Ovary (tissue), 10 donors: ENCODE measurements at places on chromosomes 3 and 15. TPM values are rescaled to one million over a fixed set of nuclear protein-coding genes. Genes with fewer than 3 reads are reported as not detected.

Gene LMAN1L
- polyA plus RNA-seq: not detected

Gene MITF
- 37.1 TPM for polyA plus RNA-seq

- no peak for DNase-seq
Observed at GRCh38 chr3:20405744-20406143, 219.7 kb upstream of the SGO1 start.

Gene APH1B
- 9.1 TPM for polyA plus RNA-seq

GRCh38 chr3:187735383-187735782 lies 9.9 kb downstream of the BCL6 start:
- DNase-seq: no peak

Gene GPR171
- 2.6 TPM for polyA plus RNA-seq

Gene CHL1
- 35.7 TPM for polyA plus RNA-seq

Gene HHATL
- 0.12 TPM for polyA plus RNA-seq

- no peak for DNase-seq
Observed at GRCh38 chr3:170762064-170762463, 107.9 kb downstream of the RPL22L1 start.

Gene CCR4
- polyA plus RNA-seq: 0.45 TPM

Gene NLGN1
- polyA plus RNA-seq: 2.1 TPM

Gene ATP10A
- 3.2 TPM for polyA plus RNA-seq

Gene TRIM71
- polyA plus RNA-seq: not detected

DNA sequence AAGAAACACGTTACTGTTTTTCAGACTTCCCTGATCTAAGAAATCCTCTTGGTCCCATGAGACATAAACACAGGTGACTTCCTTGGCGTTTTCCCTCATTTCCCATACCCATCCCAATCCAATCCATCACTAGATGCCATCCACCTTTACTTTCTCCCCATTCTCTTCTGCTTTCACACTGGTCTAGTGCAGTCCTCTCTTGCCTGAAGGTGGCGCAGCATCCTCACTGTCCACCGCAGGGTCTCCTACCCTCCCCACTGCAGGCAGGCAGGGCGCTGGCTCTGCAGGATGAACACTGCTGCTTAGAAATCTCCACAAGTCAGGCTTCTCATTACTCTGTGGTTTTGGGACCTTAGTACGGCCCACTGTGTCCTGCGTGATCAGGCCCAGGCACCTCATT lies 58.2 kb downstream of the RAB7A start:
- DNase-seq: no peak

DNA sequence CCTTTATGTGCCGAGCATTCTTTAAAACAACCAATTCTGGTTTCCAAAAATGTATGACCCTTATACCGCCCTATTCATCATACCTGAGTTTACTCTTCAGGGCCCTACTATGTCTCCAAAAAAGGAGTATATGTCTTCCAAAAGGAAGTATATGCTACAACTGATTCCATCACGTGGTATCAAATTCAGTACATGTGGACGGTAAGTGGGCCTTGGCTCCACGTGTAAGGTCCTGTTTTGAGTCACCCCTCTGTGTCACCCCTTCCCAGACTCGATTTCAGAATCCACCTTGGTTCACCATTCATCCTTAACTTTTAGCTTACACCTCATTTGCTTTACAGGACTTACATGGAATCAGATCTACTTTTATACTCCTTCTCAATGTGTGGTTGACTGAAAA lies 37.8 kb downstream of the ABHD2 start:
- DNase-seq: no peak

GRCh38 chr15:100216182-100216581 lies 125.6 kb downstream of the ADAMTS17 start:
- DNase-seq: peak; percentile 22

- no peak for DNase-seq
Observed at GRCh38 chr15:73053398-73053723, 1.1 kb downstream of the NEO1 start.

DNA sequence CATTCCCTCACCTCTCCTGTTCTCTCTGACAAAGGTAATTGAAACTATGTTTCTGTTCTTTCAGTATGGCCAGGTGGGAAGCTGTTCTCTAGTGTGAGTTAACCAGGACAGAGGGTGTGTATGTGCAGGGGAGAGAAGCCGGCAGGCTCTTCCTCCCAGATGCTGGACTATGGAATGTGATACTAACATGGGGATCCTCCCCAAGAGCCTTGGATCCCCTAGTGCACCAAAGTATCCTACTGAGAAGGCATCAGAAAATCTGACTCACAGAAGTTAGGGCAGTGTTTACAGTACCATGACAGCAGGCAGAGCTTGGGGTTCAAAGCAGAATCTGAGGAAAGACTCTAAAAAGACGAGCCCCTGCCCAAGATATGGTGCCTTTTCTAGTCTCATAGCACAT lies 123.1 kb downstream of the APBA2 start:
- no peak for DNase-seq

DNA sequence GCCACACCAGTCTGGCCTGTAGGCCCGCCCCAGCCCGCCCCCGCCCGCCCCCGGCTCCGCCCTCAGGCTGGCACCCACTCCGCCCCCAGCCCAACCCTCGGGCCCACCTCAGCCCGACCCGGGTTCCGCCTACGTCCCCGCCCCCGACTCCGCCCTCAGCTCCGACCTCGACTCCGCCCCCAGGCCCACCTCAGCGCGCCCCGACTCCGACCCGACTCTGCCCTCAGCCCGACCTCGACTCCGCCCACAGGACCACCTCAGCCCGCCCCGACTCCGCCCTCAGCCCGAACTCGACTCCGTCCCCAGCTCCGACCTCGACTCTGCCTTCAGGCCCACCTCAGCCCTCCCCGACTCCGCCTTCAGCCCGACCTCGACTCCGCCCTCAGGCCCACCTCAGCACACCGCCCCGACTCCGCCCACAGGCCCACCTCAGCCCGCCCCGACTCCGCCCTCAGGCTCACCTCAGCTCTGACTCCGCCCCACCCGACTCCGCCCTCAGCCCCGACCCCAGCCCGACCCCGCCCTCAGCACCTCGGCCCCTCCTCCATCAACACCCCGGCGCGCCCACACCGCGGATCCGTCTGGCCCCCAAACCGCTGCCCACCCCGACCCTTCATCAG lies at the start of gene RAB43:
Gene RAB43, minus strand, starts transcription at position 13 of the 620 bp plus-strand sequence. CDS start 315 bp downstream, outside the sequence.
- peak; percentile 92 for DNase-seq

DNA sequence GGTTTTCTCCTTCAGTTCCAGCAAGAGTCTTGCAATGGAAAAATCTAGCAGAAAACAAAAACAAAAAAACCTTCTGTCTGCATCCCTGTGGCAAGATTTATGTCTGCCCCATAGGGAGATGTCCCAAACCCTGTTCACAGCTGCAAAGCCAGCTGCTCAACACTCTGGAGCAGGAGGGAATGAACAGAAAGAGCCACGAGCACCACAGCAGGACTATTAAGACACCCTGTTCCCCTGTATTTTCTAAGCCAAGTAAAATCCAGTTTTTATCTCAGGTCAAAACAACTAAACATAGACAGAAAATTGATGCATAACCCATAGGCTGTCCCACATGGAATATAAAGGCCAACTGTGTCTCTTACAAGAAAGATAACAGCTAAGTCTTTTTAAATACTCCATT lies 357.9 kb downstream of the LSAMP start:
- DNase-seq: no peak

GRCh38 chr3:129608087-129608935 lies 1.8 kb upstream of the PLXND1 start:
- no peak for DNase-seq

Gene HAUS2
- 18.7 TPM for polyA plus RNA-seq

- no peak for DNase-seq
Observed at GRCh38 chr15:76309601-76310330, 1.5 kb downstream of the ETFA start.

GRCh38 chr3:188624828-188625227 lies 470.9 kb downstream of the LPP start:
- DNase-seq: no peak

DNA sequence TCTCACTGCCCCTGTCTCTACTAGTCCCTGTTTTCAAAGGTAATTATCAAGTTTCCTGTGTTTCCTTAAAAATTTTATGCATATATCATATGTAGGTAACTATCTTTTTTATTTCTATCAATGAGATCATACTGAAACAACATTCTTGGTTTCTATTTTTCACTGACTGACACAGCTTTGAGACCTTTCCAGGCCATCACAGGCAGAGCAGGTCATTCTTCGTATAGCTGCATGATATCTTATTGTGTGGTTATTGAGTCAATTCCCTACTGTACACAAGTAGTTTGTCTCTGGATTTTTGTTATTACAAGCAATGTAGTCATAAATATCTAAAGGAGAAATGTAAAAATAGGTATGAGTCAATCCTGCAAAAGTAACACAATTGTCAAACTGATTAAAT lies 169.6 kb downstream of the CFAP20DC start:
- DNase-seq: no peak

DNA sequence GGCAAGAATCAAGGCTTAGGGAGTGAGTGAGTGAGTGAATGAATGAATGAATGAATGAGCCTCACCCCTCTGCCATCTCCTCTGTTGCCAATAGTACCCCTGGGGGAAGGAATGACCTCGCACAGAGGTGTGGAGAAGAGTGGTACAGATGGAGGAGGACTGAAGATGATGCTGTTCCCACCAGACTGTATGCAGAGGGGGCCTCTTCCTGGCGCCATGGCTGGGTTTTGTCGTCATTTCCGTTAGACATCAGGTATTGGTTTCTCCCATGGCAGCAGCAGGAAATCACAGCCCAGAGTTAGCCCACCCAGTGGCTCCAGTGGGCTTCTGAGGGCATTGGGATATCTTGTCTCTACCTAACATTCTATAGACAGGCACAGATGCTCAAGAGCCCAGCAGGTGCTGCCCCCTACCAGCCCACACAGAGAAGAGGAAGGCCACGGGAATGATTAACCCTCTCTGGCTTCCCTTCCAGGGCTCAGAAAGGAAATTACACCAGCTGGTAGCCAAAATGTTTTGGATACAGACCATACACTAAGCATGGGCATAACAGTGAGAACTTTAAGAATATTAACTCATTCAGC lies 109.8 kb upstream of the SLC6A11 start:
- no peak for DNase-seq

- no peak for DNase-seq
Observed at GRCh38 chr3:61524933-61525332, 36.4 kb upstream of the PTPRG start.

GRCh38 chr3:105844704-105845103 lies 24.1 kb downstream of the CBLB start:
- DNase-seq: no peak

DNA sequence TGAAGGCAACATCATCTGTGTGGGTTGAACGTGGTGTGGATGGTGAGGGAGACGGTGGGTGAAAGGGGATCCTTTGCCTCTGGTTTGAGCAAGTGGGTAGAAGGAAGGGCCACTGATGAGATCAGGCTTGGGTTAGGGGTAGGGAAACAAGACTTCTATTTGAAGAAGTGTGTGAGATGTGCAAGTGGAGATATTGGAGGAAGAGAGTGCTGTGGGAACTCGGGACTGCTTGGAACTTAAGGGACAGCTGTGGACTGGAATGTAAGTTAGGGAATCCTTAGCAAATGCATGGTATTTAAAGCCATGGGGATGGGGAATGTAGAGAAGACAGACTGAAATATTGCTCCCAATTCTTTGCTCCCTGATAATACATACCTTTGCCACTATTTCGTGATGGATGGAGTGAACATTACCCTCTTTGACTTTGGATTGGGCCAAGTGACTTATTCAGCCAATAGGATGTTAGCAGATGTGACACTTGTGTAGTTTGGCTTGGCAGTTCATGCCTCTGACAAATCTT lies 30.2 kb upstream of the AMOTL2 start:
- no peak for DNase-seq

GRCh38 chr15:64430000-64430735 lies 30.2 kb upstream of the ZNF609 start:
- peak; percentile 48 for DNase-seq

DNA sequence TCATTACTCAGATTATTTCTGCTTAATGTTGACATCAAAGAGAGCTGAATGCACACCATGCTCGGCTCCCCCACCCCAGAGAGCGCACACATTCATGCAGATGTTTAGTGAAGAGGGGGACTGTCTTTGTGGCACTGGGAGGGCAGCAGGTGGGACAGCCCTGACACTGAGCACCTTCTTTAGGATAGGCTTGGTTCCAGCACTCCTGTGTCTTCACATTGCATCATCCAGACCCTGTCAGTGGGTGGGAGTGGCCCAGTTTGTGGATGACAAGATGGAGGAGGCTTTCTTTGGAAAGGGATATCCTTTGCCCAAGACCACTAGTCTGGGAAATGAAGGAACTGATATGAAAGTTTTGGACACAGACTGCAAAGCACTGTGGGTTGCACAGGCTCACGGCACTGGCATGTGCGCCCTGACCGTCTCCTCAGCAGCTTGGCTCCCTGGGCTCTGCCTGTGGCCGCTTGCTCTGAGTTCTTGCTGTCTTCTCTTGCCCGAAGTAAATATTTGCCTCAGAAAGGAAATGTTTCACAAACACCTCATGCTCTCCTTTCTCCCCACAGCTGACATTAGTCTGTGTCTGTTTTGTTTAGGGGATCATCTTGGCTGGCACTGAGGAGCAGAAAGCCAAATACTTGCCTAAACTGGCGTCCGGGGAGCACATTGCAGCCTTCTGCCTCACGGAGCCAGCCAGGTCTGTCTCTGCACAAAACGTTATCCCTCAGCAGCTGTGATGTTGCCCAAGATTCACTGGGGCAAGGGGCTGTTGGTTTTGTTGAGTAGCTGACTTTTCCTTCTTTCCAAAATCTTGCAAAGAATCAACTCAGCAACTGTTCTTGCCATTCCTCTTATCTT lies 16.6 kb downstream of the ACAD9 start:
- DNase-seq: no peak

DNA sequence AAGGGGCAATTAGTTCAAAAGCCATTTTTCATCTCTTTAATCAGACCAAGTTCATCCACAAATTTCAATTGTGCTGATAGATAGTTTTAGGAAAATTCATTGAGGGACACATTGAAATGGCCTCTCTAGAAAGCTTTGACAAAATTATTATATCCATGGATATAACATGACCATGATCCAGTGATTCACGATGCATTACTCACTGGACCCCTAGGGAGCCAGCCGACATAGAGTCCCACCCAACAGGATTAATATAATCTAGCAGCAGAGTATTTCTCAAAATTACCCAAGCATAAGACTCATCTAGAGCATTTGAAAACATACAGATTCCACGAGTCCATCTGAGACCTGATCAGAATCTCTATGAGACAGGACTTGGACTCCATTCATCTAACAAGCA lies 100.3 kb downstream of the FRMD5 start:
- DNase-seq: no peak

Gene MFSD1
- 47.2 TPM for polyA plus RNA-seq

DNA sequence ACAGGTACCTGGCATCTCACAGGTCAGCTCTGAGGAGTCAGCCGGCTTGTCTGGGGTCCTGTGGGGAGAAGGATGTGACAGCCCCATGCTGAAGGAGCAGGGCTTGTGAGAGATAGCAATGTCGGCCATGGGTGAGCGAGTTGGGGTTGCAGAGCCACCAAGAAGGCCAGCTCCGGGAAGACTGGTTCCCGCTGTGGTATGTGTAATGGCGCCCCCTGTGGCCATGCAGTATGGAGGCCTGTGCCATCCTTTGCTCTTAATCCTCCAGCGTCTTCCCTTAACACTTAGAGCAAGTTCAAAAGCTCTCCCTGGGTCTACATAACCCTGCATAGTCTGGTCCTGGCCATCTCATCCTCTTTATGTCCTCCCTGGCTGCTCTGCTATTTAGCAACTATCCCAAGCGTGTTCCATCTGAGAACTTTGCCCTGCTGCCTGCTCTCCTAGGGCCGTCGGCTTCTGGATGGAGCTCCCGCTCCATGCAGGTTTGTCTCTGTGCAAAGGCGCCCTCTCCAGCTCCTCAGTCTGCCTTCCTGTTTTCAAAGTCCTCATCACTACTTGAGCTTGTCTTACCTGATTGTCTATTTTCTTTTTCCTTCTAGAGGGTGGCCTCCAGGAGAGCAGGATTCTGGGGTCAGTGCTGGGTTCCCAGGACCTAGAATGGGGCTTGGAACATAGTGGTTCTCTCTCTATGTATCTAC lies 40.8 kb upstream of the IQCF6 start:
- no peak for DNase-seq

- DNase-seq: no peak
Observed at GRCh38 chr3:196320137-196320536, 2.1 kb upstream of the DYNLT2B start.
